Keratinocyte (primary cell): ENCODE measurements at places on chromosomes 11 and 22. TPM values are rescaled to one million over a fixed set of nuclear protein-coding genes. Genes with fewer than 3 reads are reported as not detected.

The ELP4 gene
- polyA plus RNA-seq = 13.5 to 29.6 TPM (median 19.9 TPM) in 3 replicates

GRCh38 chr11:102064316-102064715 lies 17.1 kb downstream of the CFAP300 start:
- H3K4me1 ChIP-seq = peaks cover 16% of the 10 kb centered on the region
- peak; percentile 48 for DNase-seq
- H3K4me3 ChIP-seq = no peak overlapping the region
- no peaks in the 10 kb centered on the region for H3K36me3 ChIP-seq
- no peak overlapping the region for H3K27ac ChIP-seq
- no peaks in the 10 kb centered on the region for H3K27me3 ChIP-seq

The PTPRCAP gene
- 0.10 TPM in 1 of 3 replicates, not detected in the others for polyA plus RNA-seq

DNA sequence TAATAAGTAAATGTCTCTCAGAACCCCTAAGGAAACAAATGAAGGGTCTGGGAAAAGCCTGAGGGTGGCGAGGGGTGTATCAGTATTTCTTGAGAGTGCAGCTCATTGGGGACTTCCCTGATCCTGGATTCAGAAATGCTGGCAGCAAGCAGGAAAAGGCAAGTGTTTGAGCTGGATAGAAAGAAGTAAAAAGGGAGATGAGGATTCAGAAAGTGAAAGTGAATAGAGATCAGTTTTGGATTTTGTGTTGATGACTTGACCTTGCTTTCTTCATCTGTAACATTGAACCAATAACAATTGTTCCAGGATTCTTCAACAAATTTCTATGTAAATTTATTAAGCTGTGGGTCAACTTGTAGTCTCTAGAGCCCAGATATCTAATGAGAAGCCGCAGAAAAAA lies 66.9 kb upstream of the CTSC start:
- DNase-seq = no peak
- no peaks in the 10 kb centered on the region for H3K27me3 ChIP-seq
- H3K4me1 ChIP-seq = peaks cover 28% of the 10 kb centered on the region
- H3K27ac ChIP-seq = peak overlapping the region; percentile 77
- H3K36me3 ChIP-seq = no peaks in the 10 kb centered on the region

DNA sequence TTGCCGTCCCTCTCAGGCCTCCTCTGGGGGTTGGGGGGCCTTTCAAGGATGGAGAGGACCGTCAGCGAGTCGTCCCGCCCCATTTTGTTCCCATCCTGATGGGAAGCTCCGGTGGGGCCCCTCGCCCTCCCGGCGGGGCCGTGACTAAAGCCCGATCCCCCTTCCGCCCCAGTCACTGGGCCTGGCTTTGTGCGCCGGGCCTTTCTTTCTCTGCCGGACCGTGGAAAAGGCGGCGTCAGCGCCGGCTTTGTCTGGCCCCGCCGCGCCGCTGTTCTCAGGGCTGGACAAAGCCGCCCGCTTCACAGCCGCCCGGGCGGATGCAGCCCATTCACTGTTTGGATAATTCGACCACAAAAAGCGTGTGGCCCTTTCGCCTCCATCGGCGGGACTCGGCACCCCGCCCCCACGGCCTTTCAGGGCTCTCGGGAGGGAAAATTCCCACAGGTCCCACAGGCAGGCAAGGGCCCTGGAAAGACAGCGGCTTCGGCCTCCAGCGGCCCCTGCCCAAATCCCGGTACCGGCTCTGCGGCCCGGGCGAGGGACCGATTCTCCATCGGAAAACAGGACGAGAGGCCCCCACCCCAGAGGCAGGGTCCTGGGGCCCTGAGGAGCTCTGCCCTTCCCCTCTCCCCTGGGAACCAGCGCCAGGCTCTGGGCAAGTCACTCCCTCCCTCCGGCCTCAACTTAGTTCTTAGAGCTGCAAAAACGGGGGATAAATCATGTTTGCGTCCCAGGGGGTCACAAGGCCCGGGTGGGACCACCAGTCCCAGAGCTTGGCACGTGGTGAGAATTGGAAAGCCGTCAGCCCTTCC lies 87.2 kb downstream of the WNT7B start:
- H3K27me3 ChIP-seq = peaks cover 10% of the 10 kb centered on the region
- no peaks in the 10 kb centered on the region for H3K36me3 ChIP-seq
- H3K4me1 ChIP-seq = peaks cover 3% of the 10 kb centered on the region
- DNase-seq = no peak
- no peak overlapping the region for H3K27ac ChIP-seq

DNA sequence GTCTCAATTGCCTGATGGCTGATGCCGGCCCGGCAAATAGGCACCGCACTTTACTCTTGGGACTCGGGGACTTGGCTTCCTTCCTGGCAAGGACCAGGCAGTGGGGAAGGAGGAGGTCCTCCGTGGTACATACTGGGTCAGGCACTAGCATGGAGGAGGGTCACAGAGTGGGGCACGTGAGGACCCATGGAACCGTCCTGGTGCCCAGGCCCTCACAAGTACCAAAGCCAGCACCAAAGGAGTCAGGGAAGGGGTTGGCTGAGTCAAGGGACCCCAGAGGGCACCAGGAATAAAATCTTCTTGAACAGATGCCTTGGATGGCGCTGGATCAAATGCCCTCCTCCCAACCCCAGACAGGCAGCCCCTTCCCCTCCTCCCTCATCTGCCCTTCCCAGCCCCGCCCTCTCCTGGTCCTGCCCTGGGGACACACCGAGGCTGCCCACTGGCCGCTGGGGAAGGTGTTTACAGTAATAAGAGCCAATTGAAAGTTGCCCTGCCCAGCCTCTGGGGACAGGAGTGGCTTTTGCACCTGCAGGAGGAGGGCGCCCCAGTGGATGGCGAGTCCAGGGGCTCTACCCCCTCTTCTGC lies 5.6 kb upstream of the CARNS1 start:
- DNase-seq = no peak
- H3K4me1 ChIP-seq = no peaks in the 10 kb centered on the region
- no peak overlapping the region for H3K27ac ChIP-seq
- no peaks in the 10 kb centered on the region for H3K36me3 ChIP-seq
- H3K4me3 ChIP-seq = no peak overlapping the region
- peaks cover 9% of the 10 kb centered on the region for H3K27me3 ChIP-seq

DNA sequence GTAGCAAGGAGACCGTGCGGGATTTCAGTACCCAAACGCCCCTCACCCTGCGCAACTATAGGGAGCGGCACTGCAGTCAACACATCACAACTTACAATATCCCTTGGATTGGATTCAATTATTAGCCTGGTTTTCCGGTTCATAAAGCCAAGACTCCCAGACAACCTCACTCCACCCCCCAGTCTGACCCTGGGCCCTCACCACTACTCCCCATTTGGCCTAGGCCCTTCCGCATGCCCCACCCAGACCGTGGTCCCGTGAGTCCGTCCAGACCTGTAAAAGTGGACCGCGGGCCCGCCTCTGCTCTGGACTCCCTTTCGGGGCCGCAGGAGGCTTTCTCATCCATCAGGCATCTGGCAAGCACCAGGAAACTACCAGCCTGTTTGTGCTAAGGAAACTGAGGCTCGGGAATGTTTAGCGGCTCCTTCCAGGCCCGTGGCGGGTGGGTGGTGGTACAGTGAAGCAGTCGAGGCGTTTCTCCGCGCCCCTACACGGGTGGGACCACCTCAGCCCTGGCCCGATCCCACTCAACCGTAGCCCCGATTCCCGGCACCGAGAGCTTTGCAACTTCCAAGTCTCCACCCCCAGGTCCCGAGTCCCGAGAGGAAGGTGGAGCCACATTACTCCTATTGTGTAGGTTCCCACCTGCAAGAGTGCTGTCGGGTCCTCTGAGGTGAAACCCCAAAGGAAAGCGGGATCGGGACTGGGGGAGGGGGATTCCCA lies 679 bp upstream of the DPP3 start:
- H3K4me3 ChIP-seq = peak overlapping the region; percentile 72
- peak; percentile 77 for DNase-seq
- peaks cover 16% of the 10 kb centered on the region for H3K4me1 ChIP-seq
- no peaks in the 10 kb centered on the region for H3K27me3 ChIP-seq
- H3K36me3 ChIP-seq = peaks cover 8% of the 10 kb centered on the region

- no peaks in the 10 kb centered on the region for H3K27me3 ChIP-seq
- DNase-seq = peak; percentile 65
- peaks cover 47% of the 10 kb centered on the region for H3K4me1 ChIP-seq
Observed at GRCh38 chr11:36361901-36362391, 65.9 kb downstream of the PRR5L start.

DNA sequence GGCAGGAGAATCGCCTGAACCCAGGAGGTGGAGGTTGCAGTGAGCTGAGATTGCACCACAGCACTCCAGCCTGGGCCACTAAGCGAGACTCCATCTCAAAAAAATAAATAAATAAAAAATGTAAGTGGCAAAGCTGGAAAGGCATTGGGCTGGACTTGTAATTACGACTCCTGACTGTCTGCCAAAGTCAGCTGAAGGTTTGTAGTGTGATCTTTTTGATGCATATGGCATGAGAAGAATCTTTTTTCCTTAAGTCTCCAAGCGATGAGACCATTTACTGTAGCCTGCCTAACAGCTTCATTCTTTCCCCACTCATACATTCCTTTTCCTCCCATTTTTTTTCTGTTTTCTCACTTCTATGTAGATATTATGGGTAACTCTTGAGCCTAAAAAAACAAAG lies 24.8 kb downstream of the CTNND1 start:
- H3K27me3 ChIP-seq = no peaks in the 10 kb centered on the region
- H3K4me1 ChIP-seq = peaks cover 48% of the 10 kb centered on the region
- H3K4me3 ChIP-seq = no peak overlapping the region
- DNase-seq = no peak
- peaks cover 5% of the 10 kb centered on the region for H3K36me3 ChIP-seq

- no peak for DNase-seq
- H3K27ac ChIP-seq = no peak overlapping the region
- no peaks in the 10 kb centered on the region for H3K27me3 ChIP-seq
- no peak overlapping the region for H3K4me3 ChIP-seq
- no peaks in the 10 kb centered on the region for H3K36me3 ChIP-seq
- H3K4me1 ChIP-seq = no peaks in the 10 kb centered on the region
Observed at GRCh38 chr22:48711669-48712068, 1116.0 kb downstream of the BRD1 start.

DNA sequence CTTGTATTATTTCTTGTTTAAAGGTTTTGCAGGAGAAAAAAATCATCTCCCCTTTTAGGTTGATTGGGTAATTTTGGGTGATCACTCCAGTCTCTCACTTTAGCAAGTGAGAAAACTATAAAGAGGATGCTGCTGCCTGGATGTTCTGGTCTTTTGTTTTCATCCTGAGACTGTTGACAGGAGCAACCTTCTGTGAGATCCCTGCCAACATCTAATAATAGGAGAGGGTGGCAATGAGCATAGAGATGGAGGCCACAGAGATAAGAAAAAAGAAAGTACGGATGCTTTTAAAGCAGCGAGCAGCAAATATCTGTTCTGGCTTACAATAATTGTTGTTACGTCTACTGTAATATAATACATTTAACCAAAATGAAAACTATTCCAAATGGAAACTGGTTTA lies 293.6 kb upstream of the MTNR1B start:
- no peaks in the 10 kb centered on the region for H3K36me3 ChIP-seq
- no peak overlapping the region for H3K27ac ChIP-seq
- no peak overlapping the region for H3K4me3 ChIP-seq
- H3K27me3 ChIP-seq = no peaks in the 10 kb centered on the region
- no peak for DNase-seq

- DNase-seq = no peak
- no peaks in the 10 kb centered on the region for H3K27me3 ChIP-seq
- no peaks in the 10 kb centered on the region for H3K4me1 ChIP-seq
- no peaks in the 10 kb centered on the region for H3K36me3 ChIP-seq
Observed at GRCh38 chr11:132422722-132423121, 1052.3 kb downstream of the NTM start.

The ANO5 gene
- polyA plus RNA-seq = 0.01 TPM in 1 of 3 replicates, not detected in the others

DNA sequence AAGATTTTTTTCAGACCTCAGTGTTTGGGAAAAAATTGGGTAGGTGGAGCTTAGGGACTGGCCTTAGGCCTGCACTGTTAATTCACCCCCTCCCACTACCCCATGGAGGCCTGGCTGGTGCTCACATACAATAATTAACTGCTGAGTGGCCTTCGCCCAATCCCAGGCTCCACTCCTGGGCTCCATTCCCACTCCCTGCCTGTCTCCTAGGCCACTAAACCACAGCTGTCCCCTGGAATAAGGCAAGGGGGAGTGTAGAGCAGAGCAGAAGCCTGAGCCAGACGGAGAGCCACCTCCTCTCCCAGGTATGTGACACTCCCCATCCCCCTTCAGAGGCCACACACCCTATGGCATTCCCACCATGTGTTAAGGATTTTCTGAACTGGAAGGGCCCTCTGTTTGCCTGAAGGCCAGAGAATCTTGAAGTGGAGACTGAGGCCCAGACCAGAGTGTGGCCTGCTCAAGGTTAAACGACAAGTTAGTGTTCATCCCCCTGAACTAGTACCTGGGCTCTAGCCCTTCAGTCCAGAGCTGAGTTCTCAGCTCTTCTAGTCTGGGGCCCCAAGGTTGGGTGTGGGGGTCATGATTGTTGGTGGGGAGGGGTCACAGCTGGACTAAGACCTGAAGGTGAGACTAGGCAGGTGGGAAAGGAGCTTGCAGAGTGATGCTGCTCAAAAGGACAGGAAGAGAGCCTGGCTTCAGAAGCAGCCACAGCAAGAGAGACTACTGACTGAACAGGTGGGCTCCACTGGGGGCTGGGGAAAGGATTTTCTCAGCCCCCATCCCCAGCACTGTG lies 2.3 kb upstream of the FOLR1 start:
- no peak overlapping the region for H3K4me3 ChIP-seq
- no peak for DNase-seq
- no peaks in the 10 kb centered on the region for H3K36me3 ChIP-seq
- no peaks in the 10 kb centered on the region for H3K27me3 ChIP-seq

DNA sequence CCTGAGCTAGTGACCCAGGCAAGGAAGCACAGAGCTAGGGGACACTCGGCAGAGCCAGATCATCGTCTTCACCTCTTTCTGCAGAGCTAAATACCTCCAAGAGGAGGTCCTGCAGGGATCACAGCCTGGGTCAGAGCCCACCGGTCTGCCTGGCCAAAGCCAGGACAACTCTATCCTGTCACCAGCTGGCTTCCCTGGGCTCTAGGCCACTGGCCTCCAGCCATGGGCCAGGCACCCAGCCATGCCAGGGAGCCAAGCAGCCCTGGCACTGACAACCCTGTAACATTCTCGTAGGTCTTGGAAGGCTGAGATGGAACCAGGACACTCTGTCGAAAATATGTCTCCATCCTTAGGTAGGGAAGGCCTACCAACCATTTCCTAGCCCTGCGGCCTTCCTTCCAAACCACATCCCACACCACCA lies 270.1 kb downstream of the BUD13 start:
- no peak for DNase-seq
- no peak overlapping the region for H3K4me3 ChIP-seq
- no peak overlapping the region for H3K27ac ChIP-seq
- no peaks in the 10 kb centered on the region for H3K36me3 ChIP-seq
- peaks cover 40% of the 10 kb centered on the region for H3K27me3 ChIP-seq

- no peak for DNase-seq
- no peaks in the 10 kb centered on the region for H3K27me3 ChIP-seq
- H3K36me3 ChIP-seq = no peaks in the 10 kb centered on the region
- H3K27ac ChIP-seq = no peak overlapping the region
- H3K4me3 ChIP-seq = peak overlapping the region; percentile 22
Observed at GRCh38 chr11:83862691-83863090, 576.5 kb upstream of the CCDC90B start.
